ENCODE measurements at places on chromosomes 1 and 21.

DNA sequence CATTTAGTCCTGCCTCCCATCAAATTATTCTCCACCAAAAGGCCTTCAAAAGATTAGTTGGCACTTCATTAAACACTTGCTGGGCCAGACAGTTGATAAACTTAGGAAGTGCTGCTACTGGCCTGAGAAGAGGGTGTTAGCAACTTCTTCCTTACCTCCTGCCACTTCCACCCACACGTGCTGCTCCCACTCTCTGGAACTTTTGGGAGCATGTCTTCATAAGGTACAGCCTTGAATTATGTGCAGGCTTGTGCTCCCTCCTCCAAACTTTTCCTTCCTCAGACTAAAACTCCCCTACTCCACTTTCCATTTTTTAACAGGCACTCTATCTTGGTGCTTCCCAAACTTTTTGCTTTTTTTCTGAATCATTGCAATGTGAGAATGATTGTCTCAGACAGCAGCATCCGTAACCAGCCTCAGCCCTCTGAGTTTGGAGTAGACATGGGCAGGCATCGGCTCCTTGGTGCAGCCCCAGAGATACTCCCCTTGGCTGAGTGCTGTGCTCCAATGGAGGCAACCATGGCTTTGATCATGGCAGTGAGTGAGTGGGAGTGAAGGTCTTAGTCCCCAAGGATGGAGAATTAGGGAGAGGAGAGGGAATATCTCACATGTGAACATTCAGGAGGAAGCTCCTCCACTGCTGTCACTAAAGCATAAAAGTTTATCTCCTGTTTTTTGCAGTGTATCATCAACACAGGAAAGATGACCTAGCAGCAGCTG lies 8.7 kb upstream of the LELP1 start:
- ATAC-seq = no peak

DNA sequence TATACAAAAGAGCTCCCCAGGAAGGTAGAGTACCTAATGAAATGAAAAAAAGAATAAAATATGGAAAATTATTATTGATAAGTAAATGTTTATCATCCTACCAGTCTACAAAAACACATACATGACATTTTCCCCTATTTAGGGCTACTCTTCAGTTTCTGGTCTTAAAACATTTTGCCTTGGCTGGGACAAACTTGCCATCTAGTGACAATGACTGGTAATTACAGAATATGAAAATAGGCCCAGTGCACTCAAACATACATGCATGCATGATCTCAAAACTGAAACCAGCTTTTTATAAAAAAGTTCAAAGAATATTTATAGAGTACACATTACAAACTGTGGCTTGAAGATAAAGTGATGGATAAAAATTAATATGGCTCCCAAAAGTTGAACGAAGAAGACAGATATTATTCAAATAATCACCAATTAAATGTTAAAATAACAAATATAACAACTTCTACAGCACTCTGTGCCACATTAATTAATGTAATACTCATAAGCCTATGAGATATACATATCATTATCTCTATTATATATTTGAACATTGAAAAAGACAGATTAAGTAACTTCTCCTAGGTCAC lies 10.5 kb upstream of the RNPC3 start:
- ATAC-seq = peak; percentile 84

GRCh38 chr1:41447995-41448770 lies 36.3 kb downstream of the EDN2 start:
- ATAC-seq = peak; percentile 46

GRCh38 chr1:183622013-183622412 lies 13.6 kb downstream of the ARPC5 start:
- ATAC-seq = no peak

GRCh38 chr1:236700903-236701302 lies 14.6 kb downstream of the ACTN2 start:
- ATAC-seq = no peak
